ENCODE measurements at places on chromosomes 2 and 18.

DNA sequence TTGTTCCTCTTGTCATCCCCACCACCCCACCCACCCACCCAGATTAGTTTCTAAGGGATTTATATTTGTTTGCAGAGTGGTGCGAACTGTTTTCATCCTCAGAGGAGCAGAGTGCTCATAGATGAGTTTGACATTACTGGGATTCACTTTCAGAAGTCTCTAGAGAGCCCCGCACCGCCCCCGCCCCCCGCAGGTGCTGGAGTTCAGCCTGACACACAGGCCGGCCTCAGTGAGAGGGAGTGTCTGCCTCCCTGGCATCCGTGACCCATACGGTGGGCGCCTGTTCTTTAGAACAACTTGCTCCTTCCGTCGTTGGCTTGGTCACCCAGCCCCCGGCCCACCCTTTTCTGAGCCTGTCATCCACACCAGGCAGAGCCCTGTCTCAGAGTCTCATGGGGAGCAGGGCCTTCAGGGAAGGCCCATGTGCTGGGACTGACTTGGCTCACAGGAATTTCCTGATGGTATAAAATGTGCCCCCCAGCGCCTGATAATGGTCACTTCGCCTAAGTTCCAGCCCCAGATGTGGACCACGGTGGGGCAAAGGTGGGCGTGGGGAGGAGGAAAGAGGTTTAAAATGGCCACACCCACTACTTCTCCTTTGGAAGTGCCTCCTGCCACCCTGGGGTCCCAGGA, 44.3 kb downstream of the HPCAL1 start:
- no peak for DNase-seq

DNA sequence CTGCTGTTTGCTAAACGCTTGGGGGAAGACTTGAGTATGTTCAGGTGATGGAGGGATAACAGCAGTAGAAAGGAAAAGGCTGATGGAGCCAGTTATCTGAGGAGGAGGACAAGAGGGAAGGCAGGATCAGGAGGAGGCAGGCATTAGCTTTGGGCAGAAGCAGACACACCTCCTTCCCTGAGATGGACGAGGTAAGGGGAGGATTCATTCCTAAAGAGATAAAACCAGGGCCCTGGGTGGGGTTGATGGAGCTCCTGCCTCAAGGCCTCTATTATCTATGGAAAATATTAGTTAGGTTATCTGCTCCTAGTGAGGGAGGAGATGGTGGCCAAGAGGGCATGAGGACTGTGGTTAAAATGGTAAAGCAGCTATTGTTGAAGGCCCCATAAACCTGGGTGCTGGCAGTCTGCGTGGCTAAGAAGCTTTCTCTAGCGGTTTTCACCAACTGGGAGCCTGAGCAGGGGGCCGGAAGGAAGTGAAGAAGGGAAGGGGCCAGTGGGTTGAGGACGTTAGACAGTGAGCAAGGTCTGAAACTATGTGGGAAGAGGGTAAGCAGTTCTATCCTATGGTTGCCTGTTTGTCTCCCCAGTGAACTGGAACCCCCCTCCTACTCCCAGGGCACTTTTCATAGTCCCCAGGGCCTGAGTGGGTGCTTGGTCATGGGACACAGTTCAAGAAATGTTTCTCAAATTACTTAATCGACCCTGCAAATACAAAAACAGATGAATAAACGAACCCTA, 56.6 kb upstream of the HK2 start:
- DNase-seq = no peak

DNA sequence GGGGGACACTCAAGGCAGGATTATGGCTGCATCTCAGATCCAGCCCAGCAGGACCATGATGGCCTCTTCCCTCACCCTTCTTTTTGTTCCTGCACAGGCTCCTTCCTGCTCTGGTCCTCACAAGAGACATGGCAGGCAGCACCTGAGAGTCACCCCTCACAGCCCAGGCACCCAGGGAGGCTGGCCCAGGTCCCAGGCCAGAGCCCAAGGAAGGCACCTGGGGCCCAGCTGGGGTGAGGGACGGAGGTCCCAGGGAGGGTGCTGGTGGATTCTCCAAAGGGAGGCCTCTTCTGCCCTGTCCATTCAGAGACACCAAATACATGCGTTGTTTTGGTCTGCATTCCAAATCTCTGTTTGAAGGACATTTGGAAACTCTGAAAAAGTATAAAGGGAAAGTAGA, 285.4 kb upstream of the HS6ST1 start:
- DNase-seq = no peak

- DNase-seq = no peak
Observed at GRCh38 chr2:217412721-217413120, 552.9 kb upstream of the TNP1 start.

GRCh38 chr2:119637371-119637770, 41.6 kb upstream of the TMEM177 start:
- no peak for DNase-seq

- no peak for DNase-seq
Observed at GRCh38 chr2:46445556-46445955, 33.8 kb upstream of the TMEM247 start.

DNA sequence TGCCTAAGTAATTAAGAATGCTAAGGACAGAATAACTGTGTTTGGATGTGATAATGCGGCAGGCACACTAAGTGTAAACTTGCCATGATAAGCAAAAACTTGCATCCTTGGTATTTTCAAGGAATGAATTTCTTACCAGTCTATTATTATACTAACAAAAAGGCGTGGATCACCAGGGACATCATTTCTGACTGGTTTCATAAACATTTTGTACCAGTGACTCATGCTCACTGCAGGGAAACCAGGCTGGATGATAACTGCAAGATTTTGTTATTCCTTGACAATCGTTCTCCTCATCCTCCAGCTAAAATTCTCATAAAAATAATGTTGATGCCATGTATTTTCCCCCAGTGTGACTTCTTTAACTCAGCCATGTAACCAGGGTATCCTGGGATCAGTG, 289.5 kb downstream of the CDCA7 start:
- no peak for DNase-seq

GRCh38 chr2:44572196-44572900, 210.6 kb downstream of the CAMKMT start:
- no peak for DNase-seq

- no peak for DNase-seq
Observed at GRCh38 chr2:163182764-163183354, 344.3 kb upstream of the KCNH7 start.
